ENCODE measurements at places on chromosomes 6 and 20.

DNA sequence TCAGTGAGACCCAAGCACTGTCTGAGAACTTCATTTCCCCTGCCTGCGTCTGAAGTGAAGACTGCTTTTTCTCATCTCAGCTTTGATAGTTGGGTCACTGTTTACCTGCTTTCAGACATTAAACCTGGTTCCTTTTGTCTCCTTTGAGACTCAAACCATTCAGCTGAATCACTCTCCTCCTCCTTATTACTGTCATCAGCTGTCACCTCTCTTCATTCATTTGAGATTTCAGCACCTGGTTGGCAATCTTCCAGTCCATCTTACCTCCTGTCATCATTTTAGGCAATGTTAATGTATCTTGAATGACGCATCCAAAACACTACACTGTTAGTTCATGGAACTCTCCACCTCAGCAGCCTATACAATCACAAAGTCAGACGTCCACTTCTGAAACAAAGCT lies 34.3 kb upstream of the SOX4 start:
- no peak for DNase-seq

GRCh38 chr6:112189494-112189893 lies 64.9 kb downstream of the LAMA4 start:
- DNase-seq = no peak

DNA sequence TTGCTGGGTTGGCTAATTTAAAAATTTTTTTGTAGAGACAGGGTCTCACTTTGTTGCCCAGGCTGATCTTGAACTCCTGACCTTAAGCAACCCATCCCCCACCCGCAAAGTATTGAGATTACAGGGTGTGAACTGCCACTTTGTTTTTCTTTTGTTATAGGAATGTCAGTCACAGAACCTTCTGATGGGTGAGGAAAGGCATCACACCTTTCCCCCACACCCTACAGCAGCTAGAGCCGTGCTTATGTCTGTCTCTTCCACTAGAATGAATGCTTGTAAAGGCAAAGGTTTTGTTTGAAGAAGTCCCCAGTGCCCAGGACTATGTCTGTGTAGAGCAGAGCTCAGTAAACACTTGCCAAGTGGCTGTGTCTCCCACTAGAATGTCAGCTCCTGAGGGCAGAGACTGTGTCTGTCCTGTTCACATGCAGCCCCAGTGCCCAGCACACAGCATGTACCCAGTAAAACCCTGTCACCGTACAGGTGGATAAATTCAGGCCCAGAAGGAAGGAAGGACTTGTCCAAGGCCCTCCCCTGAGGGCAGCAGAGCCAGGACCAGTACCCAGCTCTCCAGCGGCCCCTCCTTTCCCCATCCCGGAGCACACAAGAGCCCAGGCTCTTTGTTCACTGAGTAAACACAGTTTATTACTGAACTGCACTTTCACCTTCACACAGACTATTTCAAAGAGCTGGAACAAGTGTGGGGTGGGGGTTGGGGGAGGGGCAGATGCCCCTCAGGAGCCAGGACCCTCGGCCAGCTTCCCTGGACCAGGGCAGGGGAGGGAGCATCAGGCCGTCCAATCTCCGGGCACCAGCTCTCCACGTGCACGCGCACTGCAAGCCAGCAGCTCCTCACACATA lies 26.4 kb downstream of the COX4I2 start:
- peak; percentile 83 for DNase-seq

- no peak for DNase-seq
Observed at GRCh38 chr20:42267793-42268384, 649.7 kb upstream of the CHD6 start.

DNA sequence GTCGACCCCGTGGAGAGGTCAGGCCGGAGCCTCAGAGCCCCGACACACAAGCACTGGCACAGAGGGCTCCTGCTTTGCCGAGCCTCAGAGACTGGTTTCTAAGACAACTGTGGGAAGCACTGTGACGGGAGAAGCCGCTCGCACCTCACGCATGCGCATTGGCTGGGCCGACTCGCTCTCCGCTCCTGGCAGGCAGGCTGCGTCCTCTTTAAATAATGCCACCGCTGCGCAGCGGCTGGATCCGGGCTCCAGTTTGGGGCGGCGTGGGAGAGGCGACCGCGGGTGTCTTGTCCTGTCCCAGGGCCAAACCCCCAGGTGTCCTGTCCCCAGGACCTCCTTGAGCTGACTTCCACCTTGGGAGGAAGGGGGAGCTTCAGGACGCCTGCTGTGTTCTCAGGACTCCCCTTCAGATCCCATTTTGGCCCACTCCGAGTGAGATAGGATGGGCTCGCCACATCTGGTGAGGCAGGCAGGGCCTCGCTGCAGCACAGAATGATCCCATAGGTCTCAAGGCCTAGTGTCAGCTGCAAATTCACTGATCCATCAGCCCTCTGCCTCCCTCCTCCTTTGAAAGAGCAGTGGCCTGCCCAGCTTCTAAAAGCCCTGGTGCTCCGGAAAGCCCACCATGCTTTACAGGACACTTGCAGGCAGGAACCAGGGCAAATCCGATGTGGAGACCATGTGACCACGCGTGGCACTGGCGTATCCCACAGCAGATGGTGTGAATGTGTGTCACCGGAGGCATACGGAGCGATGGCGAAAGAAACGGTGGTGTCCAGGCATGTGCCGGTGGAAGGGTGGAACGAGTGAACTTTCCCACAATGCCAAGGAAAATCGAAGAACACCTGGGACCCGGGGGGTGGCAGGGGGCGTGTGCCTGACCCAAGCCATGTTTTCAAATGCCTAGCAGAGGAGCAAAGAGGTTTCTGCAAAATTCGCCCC lies 169.3 kb upstream of the ZNF337 start:
- peak; percentile 94 for DNase-seq

GRCh38 chr20:40540166-40540565 lies 148.9 kb downstream of the MAFB start:
- no peak for DNase-seq

DNA sequence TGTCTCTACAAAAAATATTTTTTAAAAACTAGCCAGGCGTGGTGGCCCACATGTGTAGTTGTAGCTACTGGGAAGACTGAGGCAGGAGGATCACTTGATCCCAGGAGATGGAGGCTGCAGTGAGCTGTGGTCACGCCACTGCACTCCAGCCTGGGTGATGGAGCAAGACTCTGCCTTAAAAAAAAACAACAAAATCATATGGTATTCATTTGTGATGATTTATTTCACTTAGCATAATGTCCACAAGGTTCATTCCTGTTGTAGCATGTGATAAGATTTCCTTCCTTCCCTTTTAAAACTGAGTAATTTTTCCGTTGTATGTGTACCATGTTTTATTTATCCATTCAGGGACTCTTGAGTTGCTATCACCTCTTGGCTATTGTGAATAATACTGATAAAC lies 26.2 kb downstream of the TMEM170B start:
- DNase-seq = no peak

DNA sequence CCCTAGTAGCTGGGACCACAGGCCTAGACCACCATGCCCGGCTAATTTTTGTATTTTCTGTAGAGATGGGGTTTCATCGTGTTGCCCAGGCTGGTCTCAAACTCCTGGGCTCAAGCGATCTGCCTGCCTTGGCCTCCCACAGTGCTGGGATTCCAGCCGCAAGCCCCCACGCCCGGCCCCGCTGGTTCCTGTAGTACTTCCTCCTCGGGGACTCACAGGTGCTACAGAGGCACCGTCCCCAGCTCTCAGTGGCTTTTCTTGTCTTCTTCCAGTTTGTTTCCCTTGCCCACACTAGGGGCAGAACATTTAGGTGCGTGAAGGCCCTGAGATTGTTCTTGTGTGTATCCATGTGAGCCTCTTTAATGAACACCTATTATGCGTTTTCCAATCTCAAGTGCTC lies 773 bp upstream of the ZBP1 start:
- no peak for DNase-seq

- no peak for DNase-seq
Observed at GRCh38 chr6:84260196-84260595, 32.8 kb upstream of the CEP162 start.

- DNase-seq = peak; percentile 82
Observed at GRCh38 chr6:136317021-136317694, 27.5 kb upstream of the BCLAF1 start.

DNA sequence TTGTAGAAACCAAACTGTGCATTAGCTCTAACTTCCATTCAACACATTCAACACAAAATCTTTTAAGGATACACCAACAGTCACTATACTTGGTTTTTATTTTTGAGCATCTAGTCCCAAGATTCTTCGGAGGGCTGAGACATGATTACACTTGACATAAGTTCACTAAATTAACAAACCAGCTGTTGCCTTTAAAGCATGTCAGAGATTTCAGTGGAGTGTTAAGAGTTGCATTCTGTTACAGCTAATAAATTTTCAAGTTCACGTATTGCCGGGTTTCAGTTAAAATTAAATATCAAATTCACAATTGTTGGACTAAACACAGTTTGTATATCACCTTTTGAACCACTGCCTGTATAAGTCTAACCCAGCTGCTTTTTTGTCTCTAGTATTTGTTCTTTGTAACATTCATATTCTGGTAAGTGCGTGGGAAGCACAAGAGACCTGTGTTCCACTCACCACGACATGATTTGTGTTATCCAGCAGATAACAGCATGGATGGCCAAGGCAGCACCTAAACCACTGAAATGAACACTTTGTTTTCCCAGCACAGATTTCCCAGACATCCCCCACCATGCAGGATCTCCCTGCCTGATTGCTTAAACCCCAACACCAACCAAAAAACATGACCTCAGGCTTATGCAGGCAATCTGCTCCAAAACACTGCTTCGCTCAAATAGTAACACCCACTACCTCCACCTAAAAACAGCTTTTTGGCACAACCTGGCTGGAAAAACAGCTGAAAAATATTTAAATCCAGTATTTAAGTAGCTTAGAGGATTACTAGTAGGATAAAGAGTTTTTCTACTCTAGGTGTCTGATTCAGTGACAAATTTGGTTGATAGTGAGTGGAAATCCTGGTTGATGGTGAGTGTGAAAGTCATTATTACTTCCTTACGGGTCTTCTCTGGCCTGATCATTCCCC lies 286.5 kb upstream of the NT5E start:
- DNase-seq = no peak

GRCh38 chr6:163308629-163309440 lies 105.7 kb upstream of the QKI start:
- no peak for DNase-seq

DNA sequence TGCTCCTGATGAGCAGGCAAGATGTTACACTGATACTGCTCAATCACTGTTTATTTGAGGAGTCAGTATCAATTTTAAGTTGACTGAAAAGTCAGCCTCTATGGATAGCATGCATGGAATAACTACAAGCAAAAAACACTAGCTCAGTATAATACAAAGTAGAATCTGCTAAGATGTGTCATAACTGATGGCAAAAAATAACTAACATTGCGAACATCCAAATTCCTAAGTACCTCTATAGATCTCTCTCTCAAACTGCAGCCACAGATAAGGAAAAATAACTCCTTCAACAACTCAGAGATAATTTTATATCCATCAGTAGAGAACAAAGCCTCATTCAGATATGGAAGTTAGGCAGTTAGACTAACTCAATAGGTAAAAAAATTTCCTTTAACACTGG lies 16.3 kb downstream of the HDAC2 start:
- no peak for DNase-seq

DNA sequence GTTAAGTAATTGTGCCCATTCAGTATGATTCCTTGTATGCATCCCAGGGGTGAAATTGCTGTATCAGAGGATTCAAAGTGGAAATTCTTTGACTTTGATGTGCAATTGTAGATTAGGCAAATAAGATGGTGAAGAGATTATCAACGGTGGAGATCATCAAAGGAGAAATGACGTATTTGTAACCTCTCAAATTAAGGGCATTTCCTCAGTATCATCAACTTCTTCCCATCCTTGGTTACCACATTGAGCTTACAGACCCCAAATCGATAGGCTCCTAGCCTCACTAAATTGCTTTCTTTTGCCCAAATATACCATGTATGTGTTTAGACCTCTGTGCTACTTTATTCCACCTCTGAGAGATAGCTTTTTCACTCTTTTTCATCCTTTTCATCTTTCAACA lies 213.1 kb upstream of the ZFP64 start:
- no peak for DNase-seq

DNA sequence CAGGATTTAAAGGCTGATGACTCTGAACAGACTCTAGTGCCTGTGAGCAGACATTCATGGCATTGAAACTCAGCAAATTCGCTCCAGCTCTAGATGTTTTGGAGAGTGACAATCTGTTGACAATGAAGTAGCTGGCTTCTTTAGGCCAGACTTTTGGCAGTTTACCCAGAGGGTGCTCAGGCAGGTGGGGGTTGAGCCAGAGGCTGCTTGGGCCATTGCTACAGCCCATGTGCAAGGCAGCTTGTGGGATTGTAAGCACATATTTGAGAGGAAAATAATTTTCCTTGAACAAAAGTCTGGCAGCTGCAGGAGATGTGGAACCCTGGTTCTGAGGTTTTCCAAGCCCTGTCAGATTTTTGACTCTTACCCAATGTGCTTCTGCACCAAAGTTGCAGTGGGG lies 311.6 kb downstream of the CDC5L start:
- no peak for DNase-seq

- DNase-seq = peak; percentile 59
Observed at GRCh38 chr20:41003143-41003935, 25.3 kb upstream of the TOP1 start.

GRCh38 chr6:170044836-170045562 lies 245.9 kb downstream of the DLL1 start:
- DNase-seq = no peak

- DNase-seq = no peak
Observed at GRCh38 chr6:109241199-109241598, 141.1 kb downstream of the CD164 start.

- no peak for DNase-seq
Observed at GRCh38 chr20:64256282-64256935, 861 bp downstream of the PCMTD2 start.

DNA sequence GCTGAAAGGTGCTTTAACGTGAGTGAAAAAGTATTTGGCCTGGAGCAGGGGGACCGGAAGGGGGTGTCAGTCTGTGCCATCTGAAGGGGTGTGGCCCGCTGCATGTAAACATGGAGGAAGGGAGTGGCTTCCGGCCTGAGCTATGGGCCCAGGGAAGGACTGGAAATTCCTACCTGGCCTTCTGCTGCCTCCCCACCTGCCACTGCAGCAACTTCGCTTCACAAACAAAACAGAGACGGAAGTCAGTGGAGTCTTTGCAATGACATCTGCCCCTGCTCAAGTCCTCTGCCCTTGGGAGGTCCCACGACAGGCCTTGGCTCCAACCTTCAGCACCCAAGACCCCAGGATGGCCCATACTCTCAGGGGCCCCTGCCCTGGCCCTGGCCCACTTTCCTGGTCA lies 28.1 kb upstream of the FOXP4 start:
- DNase-seq = peak; percentile 73

GRCh38 chr6:35065441-35065800 lies 75.7 kb downstream of the TCP11 start:
- DNase-seq = no peak

GRCh38 chr20:19699180-19699971 lies 58.7 kb upstream of the RIN2 start:
- no peak for DNase-seq

All from endodermal cell (in vitro differentiated cells).